GM20000 (cell line): ENCODE measurements at places on chromosomes 1 and 21.

DNA sequence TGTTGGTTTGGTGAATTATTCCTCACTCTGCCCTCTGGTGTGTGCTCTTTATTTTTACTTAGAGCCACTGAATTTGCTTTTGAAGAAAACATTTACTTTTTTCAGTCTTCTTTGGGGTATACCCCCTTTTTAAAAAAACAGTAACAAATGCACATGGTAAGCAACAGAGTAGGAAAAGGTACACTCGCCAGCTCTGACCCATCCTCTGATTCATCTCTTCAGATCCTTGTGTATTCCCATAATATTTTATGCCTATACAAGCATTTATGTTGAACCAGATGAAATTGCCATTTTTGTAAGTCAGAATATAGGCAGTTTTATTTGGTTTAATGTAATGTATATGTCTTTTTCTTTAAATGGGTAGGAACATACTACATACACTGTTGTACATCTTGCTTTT, 28.3 kb downstream of the TTC3 start:
- no peak for DNase-seq

- DNase-seq, result no peak
Observed at GRCh38 chr1:63960326-63960725, 186.5 kb downstream of the ROR1 start.

- no peak for DNase-seq
Observed at GRCh38 chr1:231232870-231233734, 7.9 kb upstream of the GNPAT start.

DNA sequence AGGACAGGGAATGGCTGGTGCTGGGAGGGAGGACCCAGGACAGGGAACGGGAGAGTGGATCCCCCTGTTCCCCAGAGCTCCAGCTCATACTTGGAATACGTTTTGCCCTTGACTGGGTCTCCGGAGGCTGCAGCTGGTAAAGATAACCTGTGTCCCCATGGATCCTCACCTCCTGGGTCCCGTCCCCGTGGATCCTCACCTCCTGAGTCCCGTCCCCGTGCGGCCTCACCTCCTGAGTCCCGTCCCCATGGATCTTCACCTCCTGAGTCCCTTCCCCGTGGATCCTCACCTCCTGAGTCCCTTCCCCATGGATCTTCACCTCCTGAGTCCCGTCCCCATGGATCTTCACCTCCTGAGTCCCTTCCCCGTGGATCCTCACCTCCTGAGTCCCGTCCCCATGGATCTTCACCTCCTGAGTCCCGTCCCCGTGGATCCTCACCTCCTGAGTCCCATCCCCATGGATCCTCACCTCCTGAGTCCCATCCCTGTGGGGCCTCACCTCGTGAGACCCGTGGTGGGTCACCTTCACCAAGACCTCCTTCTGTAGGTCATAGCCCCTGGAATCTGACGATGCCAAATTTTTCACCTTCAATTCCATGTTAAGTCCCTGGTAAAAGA, 61.4 kb downstream of the SCCPDH start:
- DNase-seq, result no peak

- no peak for DNase-seq
Observed at GRCh38 chr1:185860311-185860710, 126.1 kb downstream of the HMCN1 start.

DNA sequence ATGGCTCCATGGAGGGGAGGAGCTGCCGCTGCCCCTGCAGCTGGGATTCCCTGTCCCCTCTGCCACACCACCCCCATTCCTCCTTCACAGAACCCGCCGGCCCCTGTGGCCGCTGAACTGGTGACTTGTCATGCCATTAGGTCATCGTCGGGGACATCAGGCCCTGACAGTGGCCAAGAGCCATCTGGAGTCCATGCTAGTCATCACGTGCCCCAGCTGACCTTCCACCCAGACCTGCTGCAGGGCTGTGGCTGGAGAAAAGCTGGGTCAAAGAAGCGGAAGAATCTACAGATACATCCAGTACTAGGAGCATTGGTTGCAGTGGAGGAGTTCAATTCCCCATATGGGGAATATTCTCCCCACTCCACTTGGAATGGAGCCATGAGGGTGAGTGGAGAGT, 78.1 kb downstream of the KCNJ15 start:
- no peak for DNase-seq

DNA sequence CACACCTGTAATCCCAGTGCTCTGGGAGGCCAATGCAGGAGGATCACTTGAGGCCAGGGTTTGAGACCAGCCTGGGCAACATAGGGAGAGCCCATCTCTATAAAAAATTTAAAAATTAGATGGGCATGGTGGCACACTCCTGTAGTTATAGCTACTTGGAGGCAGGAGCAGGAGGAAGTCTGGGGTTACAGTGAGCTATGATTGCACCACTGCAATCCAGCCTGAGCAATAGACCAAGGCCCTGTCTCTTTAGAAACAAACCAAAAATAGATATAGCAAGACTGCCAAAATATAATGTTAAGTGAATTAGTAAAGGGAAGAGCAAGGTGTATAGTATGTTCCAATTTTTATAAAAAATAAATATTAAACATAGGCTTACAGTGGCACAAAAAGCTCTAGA, 28.8 kb downstream of the PLEKHO1 start:
- no peak for DNase-seq

GRCh38 chr1:174206148-174206836, 47.0 kb downstream of the RABGAP1L start:
- DNase-seq, result no peak

DNA sequence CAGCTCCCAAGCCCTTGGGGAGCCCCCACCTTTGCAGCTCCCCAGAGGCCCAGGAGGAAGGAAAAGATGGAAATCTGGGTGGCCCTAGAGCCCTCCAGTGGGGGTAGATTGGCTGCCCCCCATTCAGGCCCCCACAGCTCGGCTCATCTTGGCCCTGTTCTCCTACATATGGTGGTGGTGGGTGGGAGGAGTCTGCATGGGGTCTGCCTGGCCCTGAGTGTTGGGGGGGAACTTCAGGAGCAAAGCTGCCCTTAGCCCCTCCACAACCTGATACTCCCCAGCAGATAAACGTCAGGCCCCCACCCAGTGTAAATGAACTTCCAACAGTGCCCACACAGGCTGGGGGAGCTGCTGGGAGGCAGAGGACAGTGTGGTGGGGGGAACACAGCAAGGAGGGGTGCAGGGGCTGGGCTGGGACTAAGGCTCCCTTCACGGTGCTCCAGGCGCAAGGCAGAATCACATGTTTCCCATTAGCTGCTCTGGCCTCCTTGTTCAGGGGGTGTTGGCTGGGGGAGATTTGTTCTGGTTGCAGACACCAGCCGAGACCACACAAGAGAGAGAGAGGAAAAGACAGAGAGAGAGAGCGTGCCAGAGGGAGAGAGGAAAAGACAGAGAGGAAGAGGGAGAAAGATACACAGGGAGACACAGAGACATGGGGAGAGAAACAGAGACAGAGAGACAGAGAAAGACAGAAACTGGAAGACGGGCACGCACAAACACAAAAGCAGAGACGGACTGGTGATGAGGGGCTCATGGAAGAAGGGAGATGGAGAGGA, 42.6 kb downstream of the AHDC1 start:
- no peak for DNase-seq

DNA sequence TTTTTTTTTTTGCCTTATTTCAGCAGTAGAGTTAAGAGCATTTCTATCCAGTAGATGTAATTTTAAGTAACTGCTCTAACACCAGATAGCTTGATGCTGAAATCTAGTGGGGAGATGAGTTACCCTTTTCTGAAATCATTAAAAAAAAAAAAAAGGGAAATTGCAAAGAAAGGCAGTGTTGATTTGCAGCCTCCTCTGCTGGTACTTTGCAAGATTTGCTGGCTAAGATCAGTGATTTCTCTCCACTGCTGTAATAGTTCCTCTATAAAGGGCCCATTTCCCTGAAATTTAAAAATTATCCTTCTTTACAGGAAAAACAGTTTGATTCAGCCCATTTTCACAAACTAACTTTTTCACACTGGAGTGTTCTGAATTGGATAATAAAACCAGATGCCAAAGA, 120.6 kb downstream of the PTBP2 start:
- DNase-seq, result no peak

DNA sequence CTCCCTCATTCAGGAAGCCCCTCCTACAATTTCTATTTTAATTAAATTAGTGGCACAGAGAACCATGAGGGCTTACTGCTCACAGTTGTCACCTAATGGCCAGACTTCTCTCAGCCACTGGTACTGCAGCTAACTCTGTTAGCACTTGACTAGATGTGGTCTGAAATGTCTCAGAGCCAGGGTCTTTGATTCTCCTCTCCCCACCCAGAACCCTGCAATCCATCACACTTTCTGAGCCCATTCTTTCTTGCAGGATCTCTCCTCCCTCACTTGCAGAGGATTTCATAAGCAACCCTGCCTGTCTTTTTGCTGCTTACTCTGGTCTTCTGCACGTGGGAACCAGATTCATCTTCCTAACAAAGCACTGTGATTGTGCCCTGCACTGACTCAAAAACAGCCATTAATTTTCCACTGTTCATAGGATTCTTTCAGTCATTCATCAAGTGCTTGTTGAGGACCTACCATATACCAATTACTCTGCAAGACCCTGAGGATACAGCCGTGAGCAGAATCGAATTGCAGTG, 108.4 kb downstream of the EDEM3 start:
- DNase-seq, result no peak

- peak; percentile 48 for DNase-seq
Observed at GRCh38 chr1:2587071-2587859, 688 bp downstream of the PRXL2B start.

DNA sequence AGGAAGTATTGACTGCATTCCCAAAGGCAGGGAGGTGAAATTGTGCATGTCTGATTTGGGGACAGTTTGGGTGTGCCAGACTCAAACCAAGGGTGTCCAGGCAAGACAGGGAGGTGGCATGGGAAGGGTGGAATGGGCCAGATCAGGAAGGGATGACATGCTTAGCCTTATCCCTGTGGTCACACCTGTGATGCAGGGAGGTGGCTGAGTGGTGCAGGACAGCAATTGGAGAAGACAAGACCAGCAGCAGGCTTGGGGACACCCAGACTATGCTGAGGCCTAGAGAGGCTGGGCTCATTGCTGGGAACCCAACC, 4.0 kb downstream of the FOXO6 start:
- no peak for DNase-seq

DNA sequence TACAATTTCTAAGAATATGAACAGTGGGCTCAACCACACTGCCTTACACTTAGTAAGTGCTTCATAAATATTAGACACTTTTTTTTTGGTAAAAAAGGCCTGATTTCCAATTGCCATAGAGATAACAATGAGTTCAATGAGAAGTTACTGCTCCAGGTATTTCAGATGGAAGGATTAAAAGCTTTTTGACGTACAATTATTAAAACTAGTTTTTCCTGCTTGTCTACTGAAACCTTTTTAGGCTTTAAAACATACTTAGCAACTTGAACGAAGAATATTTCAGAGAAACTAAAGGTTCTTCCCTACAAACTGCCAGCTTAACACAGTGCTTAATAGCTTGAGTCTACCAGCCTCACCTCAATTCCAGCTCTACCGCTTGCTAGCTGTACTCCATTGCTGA, 43.7 kb downstream of the TRIT1 start:
- no peak for DNase-seq

DNA sequence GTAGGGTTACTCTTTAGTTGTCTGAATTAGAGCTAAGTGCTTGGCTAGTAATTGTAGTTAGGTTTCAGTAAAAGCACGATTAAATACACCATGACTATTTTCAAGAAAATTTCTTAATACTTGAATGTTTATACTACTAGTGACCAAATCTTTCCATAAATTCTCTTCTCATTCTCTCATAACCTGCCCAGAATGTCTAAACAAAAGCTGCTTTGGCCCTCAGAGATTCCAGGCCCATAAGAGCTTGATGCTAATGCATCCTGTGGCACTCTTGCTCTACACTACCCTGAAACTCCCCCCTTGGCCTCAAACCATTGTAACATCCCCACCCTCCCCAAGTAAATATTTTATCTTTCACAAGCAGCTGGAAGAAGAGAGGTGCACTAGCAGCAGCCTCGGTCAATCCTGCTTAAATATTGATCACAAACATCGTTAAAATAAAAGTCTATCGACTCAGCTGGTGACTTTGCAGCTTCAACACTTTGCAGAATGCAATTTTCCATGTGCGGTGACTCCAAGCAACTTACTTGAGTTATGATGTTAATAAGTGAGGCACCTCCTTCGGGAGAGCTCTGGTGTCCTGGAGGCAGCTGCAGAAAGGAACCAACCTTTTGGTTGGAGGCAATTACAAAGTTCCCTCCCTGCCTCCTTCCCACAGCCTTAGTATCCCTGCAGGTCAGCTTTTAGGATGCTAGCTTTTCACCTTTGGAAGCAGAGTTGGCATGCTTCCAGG, 315.6 kb upstream of the PLXNA2 start:
- DNase-seq, result no peak

DNA sequence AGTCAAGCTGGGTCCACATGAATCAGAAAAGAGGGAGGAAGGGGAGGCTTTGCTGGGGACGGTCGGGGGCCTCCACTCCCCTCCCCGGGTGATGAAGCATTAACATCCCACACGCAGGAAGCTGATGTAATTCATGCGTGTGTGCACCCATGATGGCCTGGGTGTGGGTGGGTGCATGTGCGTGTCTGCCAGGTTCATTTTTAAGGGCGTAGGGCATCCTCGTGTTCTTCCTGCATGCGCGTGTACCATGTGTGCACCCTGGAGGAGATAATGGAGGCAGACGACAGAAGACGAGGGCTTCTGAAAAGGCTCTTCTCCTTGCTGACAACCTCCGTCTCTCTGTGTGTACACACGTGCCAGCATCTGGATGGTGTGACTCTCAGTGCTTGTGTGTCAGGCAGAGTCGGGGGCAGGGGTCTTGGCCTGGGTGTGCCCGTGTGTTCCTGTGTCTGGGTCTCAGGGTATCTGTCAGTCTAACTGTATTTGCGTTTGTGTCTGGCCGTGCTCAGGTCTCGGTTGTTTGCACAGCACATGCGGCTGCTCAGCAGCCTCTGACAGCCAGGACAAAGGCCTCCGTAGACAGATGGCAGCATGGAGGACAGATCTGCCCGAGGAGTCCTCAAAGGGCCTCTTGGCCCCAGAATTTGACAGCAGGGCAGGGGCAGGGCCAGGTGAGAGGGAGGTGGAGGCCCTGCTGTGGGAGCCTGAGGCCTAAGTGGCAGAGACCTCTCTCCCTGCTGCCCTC, 2.4 kb downstream of the RAP1GAP start:
- no peak for DNase-seq

- DNase-seq, result no peak
Observed at GRCh38 chr1:219325368-219325742, 151.7 kb downstream of the LYPLAL1 start.

DNA sequence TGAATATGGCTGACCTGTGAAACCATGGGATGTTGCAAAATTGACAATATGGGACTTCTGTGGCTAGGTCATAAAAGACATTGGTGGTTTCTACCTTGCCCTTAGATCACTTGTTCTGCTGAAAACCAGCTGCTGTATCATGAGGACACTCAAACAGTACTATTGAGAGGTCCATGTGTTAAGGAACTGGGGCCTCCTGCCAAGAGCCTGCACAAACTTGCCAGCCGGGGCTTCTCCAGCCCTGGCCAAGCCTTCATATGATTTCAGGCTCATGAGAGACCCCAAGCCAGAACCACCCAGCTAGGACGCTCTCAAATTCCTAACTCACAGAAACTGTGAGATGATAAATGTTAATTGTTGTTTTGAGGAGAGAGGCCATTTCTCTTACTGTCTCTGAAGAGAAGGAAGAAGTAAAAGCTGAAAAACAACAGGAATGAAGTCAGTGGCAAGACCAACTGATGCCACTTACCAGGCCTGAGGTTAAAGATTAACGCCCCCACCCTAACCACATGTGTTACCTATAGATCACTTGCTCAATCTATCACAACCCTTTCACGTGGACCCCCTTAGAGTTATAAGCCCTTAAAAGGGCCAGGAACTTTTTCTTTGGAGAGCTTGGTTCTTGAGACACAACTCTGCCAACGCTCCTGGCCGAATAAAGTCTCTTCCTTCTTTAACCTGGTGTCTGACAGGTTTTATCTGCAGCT, 3.9 kb upstream of the PITHD1 start:
- DNase-seq, result no peak
